Thyroid gland (tissue), 4 donors: ENCODE measurements at places on chromosomes 13 and 19.

GRCh38 chr13:97505017-97505416, 71.0 kb downstream of the RAP2A start:
- no peak overlapping the region for H3K4me3 ChIP-seq
- DNase-seq, result no peak
- no peaks in the 10 kb centered on the region for H3K27me3 ChIP-seq

DNA sequence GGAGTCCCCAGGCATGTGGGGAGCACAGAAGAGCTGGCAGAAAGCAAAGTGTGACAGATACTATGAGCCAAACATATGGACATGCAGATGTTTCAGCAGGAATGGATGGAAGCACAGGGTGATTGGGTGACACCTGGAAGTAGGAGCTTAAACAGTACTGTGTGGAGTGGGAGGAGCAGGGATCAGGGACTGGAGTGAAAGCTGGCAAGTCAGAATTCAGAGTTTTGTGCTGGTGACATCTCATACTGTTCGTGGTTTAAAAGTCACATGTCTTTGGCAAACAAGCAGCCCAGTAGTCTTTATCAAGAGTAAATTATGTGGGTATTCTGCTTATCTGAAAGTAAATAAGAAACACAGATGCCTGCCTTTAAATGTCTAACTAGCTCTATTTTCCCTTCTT, 408.2 kb downstream of the COG6 start:
- H3K36me3 ChIP-seq, result no peaks in the 10 kb centered on the region
- H3K4me1 ChIP-seq, result peaks cover 3% of the 10 kb centered on the region
- no peaks in the 10 kb centered on the region for H3K27me3 ChIP-seq
- H3K4me3 ChIP-seq, result no peak overlapping the region
- no peak overlapping the region for H3K27ac ChIP-seq

- no peak overlapping the region for H3K4me3 ChIP-seq
- H3K36me3 ChIP-seq, result no peaks in the 10 kb centered on the region
- no peaks in the 10 kb centered on the region for H3K27me3 ChIP-seq
- no peaks in the 10 kb centered on the region for H3K4me1 ChIP-seq
- H3K27ac ChIP-seq, result no peak overlapping the region
Measured at GRCh38 chr13:106291006-106291405, 244.5 kb downstream of the EFNB2 start.

DNA sequence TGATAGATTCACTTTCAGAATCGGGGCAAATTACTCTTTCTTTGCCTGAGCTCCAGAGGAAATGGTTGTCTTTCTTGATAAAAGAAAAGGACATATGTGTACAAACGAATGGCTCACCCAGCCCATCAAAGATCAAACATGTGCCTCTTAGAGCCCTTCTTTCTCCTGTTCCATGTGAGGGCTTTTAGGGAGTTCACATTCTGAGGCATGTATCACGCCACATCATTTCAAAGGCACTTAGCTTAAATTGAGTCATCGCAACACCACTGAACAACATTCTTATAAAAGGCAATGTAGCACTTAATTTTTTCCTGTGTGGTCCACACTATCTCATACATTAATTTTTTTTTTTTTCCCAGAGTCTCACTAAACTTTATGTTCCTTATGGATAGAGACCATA, 521.0 kb downstream of the SUCLA2 start:
- H3K36me3 ChIP-seq, result no peaks in the 10 kb centered on the region
- no peak for DNase-seq
- H3K27me3 ChIP-seq, result no peaks in the 10 kb centered on the region
- no peaks in the 10 kb centered on the region for H3K4me1 ChIP-seq

GRCh38 chr19:43820098-43820883, 6.8 kb upstream of the ZNF283 start:
- no peak overlapping the region for H3K27ac ChIP-seq
- no peaks in the 10 kb centered on the region for H3K27me3 ChIP-seq
- DNase-seq, result peak; percentile 30
- H3K4me1 ChIP-seq, result peaks cover 4% of the 10 kb centered on the region

DNA sequence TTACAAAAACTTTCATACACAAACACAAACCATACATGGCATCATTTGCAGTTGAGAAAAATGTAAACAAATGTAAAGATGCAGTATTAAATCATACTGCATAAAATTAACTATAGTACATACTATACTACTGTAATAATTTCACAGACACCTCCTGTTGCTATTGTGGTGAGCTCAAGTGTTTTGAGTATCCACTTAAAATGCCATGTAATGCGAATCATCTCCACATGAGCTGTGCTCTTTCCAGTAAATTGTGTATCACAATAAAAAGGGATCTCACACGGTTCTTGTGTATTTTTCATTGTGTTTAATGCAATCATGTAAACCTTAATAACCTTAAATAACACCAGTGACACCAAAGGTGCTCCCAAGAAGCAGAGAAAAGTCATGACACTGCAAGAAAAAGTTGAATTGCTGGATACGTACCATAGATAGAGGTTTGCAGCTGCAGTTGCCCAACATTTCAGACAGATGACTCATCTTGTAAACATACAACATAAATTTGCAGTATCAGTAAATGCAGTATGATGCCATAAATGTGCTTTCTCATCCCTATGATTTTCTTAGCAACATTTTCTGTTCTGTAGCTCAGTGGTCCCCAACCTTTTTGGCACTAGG, 166.6 kb downstream of the RAP2A start:
- DNase-seq, result no peak
- H3K27ac ChIP-seq, result no peak overlapping the region
- H3K27me3 ChIP-seq, result no peaks in the 10 kb centered on the region
- no peak overlapping the region for H3K4me3 ChIP-seq
- H3K4me1 ChIP-seq, result no peaks in the 10 kb centered on the region
